ENCODE measurements at places on chromosomes 7 and 10.

GRCh38 chr10:69360485-69361302 lies 56.0 kb downstream of the TACR2 start:
- no peak for DNase-seq

DNA sequence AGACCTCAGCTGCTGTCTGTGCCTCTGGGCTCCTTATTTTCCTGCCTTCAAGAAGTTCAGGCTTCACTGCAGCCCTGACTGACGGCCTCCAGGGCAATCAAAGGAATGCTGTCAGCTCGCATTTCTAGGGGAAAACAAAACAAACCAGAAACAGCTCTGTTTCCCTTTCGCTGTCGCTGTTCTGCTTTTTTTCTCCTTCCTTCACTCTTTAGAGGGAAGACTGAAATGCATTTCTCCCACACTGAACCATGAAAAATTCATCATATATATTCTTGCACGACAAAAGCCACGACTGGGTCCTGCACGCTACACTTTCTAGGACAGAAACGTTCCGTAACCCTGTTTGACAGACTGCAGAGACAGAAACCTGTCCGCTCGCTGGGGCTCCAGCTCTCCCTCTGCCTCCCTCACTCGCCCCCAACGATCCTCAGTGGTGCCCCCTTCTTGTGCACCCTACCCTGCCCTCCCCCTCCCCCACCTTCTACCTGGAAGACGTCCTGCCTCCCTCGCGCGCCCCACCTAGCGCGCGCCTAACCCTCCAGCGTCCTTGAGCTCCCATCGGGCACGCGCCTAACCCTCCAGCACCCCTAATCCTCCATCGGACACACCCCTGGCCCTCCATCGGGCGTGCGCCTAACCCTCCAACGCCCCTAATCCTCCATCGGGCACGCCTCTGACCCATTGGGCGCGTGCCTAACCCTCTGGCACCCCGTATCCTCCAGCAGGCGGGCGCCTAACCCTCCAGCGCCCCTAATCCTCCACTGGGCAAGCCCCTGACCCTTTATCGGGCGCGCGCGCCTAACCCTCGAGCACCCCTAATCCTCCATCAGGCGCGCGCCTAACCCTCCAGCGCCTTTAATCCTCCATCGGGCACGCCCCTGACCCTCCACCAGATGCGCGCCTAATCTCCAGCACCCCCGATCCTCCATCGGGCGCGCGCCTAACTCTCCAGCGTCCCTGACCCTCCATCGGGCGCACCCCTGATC lies 37.1 kb downstream of the SVOPL start:
- no peak for DNase-seq

DNA sequence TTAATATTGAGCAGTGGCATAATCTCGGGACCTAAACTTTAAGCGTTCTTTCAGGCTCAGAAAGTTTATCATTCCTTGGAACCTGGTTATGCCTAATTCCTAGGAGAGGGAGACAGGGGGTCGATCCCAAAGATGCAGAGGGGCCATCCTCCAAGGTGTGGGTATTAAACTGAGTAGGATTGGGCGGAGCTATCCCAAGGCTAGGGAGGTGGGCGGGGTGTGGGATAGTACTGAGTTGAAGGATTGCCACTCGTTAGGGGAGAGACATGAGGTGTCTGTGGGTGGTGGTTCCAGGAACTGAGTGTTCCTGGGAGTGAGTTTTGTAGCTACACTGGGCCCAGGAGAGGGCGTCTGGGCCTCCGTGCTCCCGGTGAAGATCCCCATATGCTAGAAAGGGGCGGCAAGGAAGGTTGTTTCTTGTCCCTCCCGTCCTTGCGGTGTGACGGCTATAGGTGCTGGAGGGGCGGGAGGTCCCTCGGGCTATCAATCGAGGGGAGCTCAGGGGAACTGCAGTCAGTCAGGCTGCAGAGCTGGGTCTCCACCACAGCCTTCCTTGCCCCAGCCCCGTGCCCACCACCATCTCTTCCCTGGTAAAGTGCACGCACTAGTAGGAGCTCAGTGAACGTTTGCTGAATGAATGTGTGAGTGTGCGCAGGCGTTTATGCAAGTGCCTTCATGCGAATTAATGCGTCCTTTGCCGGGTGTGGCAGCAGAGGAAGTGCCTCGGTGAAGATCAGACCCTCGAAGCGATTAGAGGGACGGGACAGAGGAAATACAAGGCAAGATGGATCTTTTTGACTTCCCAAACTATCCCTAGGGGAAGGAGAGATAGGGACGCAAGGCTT lies 3.0 kb upstream of the HMX2 start:
- no peak for DNase-seq

- no peak for DNase-seq
Measured at GRCh38 chr7:21352540-21353387, 75.1 kb upstream of the SP4 start.

DNA sequence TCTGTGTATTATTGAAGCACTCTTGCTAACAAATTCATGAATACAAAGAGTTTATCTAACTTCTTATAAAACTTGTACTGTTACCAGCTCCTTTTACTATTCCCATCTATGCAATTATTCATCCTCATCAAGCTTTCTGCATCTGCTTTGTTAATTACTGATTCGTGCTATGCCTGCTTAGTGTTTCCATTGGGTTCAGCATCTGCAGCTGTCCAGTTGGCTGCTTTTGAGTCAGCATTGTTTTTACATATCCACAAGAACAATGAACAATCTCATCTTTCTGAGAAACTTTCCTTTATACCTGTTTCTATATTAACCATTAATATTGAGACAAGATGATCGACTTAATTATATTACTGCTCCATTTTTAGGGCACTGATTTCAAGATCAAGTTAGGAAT lies 19.6 kb upstream of the ANLN start:
- DNase-seq: no peak

DNA sequence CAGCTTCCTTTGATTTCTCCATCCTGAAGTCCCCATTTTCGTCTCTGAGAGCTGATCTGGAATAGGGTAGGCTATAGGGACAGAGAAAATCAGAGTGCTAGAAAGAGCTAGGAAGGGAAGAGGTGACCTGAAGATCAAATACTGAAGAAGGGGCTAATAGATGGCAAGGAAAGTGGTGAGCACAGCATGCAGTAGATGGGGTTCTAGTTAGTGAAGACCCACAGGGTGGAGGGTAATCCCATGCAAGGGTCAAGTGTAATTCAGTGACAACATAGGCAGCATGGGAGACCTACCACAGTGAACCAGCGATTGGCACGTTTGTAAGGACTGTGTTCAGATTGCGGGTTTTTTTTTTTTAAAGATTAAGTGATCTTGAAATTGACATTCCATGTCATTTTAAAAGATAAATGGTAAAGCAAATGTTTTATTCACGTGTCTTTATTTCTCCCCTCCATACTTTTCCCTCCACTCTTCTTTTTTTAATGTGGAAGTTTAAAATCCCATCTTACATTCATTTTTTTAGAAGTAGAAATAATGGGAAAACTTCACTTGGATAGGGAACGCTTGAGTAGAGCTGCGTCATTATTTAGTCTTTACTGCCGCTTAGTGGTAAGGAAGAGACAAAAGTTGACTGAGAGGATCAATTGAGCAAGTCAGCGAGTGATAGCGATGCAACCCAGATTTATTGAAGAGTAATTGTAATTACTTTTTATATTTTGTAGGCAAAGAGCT lies 21.0 kb upstream of the ABI1 start:
- no peak for DNase-seq

GRCh38 chr7:66748791-66749190 lies 8.3 kb downstream of the RABGEF1 start:
- no peak for DNase-seq

DNA sequence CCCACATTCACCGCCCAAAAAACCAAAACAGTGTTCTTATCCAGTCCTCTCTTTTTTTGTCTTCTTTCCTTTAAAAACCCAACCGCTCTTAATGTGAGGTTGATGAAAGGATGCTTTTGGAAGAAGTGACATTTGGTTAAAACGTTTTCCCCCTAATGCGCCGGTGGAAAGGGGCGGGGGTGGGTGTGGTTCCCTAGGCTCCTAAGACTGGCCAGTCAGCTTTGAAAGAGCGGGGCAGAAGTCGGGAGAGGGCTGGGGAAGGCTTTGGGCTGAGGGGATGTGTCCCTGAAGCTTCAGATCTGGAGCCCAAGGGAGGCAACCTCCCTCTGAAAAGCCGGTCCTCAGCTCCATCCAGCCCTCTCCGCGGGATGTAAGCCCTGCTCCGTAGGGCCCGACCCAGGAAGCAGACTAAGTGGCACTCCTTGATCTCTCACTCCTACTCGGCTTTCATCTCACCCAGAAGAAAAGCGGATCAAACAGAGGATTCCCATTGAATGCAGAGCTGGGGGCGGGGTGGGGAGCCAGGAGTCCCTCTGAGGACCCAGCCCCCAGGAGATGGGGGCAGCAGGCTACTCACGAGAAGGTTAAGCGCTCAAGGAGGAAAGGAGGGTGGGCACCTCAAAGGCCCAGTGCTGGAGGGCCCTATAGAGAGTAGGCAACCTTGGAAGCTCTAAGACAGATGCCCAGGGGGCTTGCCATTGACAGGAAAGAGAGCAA lies 2.4 kb upstream of the EVX1 start:
- no peak for DNase-seq

DNA sequence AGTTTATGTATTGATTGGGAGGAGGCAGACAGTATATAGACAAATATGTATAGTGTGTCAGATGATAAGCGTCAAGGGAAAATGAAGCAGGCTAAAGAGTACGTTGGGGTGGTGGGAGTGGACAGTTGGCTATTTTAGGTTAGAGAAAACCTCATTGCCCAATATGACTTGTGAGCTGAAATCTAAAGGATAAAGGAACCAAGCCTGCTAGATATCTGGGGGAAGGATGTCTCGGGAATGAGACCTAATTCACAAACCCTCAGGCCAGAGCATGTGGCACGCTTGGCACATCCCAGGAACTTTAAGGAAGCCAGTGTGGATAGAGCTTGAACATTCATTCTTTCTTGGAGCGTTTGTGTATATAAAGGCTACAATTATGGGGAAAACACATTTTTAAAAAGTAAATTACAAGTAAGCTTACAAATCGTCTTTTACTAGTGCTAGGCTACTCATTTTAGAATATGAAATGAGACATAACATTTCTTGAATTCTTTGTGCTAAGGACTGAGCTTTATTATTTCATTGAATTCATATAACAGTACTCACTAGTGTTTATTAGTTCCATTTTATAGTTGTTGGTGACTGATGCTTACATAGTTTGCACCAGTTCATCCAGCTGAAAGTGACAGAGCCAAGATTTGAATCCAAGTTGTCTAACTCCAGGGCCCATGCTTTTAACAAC lies 9.7 kb downstream of the FHIP2A start:
- DNase-seq: no peak

DNA sequence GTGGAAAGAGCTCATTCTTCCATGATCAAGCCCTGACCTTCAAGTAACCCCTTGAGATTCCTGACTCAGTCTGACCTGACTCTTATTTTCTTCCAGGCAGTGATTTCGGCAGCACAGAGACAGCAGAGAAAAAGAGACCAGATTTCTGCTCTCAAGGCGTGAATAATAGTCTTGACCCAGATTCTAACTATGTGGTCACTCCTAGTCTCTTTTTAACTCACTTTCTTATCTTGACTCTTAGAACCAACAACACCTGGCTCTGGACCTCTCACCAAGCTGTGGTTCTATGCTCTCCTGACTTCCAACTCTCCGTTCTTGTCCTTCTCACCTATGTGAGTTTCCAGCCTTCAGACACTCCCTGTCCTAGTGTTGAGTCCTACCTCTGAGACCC lies 36.9 kb upstream of the KDM7A start:
- no peak for DNase-seq

DNA sequence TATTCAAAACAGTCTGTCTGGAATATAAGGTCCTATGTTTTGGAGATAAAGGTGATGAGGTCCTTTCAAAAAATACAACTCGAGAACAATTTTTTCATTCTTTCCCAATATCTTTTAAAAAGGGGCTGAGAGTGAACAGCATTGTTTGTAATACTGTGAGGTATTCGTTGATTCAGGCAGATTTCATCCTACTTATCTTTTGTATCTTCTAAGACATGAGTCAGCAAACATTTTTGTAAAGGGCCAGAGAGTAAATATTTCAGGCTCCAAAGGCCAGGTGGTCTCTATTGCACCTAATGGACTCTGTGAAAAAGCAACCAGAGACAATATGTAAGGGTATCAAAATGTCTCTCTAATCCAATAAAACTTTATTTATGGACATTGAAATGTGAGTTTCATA lies 8.1 kb upstream of the ANK3 start:
- no peak for DNase-seq

DNA sequence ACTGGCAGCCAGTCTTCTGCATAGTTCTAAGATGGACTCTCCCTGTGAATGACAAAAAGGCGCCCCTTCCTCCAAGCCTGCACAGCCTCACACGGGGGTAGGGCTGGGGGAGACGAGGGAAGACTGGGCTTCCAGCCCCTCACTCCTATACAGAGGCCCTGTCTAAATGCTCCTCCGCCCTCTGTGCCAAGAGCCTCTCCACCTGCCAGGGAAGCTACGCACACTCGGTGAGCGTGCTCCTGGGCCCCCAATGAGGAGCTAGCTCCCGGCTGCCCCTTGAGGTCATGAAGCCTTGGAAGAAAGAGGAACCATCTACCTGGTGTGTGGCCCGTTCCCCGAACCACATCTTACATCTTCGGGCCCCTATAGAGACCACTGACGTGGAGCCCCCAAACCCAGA lies 54.8 kb downstream of the CRTAC1 start:
- no peak for DNase-seq

DNA sequence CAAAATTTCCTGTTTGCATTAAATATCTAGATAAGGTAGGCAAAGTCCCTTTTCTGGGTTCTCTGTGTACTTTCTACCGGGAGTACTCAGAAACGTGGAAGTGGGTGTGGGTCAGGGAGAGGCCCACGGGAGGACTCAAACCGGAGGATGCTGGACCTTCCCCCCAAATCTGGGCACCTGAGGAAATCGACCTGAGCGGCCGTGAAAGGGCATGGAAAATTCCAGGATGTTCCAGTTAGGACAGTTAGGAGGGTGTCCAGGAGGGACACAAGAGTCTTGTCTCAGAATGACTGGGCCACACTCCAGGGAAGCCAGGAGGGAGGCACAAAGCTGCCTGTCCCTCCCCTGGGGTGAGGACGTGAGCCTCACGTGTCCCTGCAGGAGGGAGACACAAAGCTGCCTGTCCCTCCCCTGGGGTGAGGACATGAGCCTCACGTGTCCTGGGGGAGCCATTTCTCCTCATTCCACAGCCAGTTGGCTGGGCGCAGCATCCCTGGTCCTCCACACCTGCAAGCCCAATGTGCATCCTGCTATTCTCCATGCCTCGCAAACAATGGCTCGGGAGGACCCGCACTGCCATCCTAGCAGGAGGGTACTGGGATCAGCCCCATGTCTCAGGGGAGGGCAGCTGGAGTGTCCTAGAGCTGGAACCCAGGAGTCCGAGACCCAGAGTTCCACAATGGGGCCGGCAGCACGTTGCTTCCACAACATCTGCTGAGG lies 190.5 kb upstream of the PPP2R2D start:
- no peak for DNase-seq

Measured in activated T-helper 1 cell treated with anti-CD3 and anti-CD28 coated beads, Interleukin-2, amount 50 U/mL, for 16 hours (primary cell).